ENCODE measurements at places on chromosomes 11 and 22. TPM values are rescaled to one million over a fixed set of nuclear protein-coding genes. Genes with fewer than 3 reads are reported as not detected.

DNA sequence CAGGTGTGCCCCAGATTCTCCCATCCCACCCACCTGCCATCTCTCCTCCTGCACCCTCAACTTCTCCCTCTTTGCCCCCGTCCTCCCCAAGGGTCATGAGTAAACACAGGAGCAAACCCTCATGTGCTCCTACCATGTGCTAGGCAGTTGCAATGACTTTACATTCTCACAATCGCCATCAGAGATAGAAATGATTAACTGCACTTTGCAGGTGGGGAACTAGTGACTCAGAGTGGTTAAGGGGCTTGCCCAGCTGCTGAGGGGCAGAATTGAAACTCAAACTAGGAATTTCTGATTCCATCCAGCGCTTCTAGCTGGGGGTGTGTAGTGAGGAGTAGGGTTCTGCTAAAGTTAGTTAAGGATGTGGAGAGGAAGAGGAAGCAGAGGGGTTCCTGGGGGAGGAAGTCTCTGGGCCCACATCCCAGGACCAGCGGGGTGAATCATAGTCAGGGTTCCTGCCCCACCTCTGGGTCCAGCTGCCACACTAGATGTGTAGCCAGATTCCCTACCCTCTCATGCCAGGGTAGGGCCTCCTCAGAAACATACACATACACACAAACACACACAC lies 16.0 kb upstream of the PRG2 start:
- H3K36me3 ChIP-seq: no peaks in the 10 kb centered on the region
- H3K27me3 ChIP-seq: no peaks in the 10 kb centered on the region
- H3K4me1 ChIP-seq: peaks cover 6% of the 10 kb centered on the region
- DNase-seq: no peak
- no peak overlapping the region for H3K4me3 ChIP-seq

DNA sequence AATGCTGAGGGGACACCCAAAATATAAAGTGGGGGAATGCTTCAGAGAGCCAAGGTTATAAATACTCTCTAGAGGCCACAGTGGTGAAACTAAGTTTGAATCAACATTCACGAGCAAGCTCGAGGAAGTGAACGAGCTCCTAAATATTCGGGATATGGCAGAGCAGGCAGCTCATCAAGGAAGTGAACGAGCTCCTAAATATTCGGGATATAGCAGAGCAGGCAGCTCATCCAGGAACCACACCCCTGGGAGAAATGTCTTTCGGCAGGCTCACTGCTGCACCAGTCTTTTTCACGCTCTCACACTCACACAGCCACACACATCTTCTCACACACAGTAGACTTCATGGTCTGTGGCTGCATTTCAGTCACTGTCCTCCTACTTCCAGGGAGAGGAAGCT lies 787.5 kb downstream of the OPCML start:
- H3K4me3 ChIP-seq: no peak overlapping the region
- H3K36me3 ChIP-seq: no peaks in the 10 kb centered on the region
- no peak for DNase-seq
- no peaks in the 10 kb centered on the region for H3K4me1 ChIP-seq
- H3K27me3 ChIP-seq: no peaks in the 10 kb centered on the region
- H3K27ac ChIP-seq: no peak overlapping the region

OR10V1 gene
- not detected for total RNA-seq

- no peaks in the 10 kb centered on the region for H3K36me3 ChIP-seq
- H3K27me3 ChIP-seq: no peaks in the 10 kb centered on the region
- H3K4me1 ChIP-seq: no peaks in the 10 kb centered on the region
- H3K4me3 ChIP-seq: no peak overlapping the region
- no peak overlapping the region for H3K27ac ChIP-seq
These were observed 75.7 kb upstream of the ANO1 start for GRCh38 chr11:70002433-70002832.

DNA sequence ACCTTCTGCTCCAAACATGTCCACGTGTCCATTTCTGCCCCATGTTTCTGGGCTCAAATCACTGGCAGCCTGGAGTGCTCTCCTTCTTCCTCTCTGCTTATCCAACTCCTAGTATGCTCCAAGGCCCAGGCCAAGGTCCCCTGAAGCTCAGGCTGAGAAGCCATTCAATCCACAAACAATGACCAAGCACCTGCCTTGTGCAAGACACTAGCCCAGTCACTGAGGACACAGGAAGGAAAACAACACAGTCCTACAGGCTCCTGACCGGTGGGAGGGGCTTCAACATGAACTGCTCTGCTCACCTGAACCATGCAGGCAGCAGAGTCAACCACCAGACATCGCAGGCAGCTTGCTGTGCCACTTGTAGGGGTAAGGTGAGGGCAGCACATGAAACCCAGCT lies 93.6 kb downstream of the RPL27A start:
- no peak for DNase-seq
- no peak overlapping the region for H3K4me3 ChIP-seq
- H3K27ac ChIP-seq: no peak overlapping the region
- H3K27me3 ChIP-seq: no peaks in the 10 kb centered on the region
- H3K4me1 ChIP-seq: peaks cover 23% of the 10 kb centered on the region
- no peaks in the 10 kb centered on the region for H3K36me3 ChIP-seq

GRCh38 chr22:21984793-21985192 lies 2.2 kb upstream of the TOP3B start:
- H3K27ac ChIP-seq: no peak overlapping the region
- H3K36me3 ChIP-seq: no peaks in the 10 kb centered on the region

DNA sequence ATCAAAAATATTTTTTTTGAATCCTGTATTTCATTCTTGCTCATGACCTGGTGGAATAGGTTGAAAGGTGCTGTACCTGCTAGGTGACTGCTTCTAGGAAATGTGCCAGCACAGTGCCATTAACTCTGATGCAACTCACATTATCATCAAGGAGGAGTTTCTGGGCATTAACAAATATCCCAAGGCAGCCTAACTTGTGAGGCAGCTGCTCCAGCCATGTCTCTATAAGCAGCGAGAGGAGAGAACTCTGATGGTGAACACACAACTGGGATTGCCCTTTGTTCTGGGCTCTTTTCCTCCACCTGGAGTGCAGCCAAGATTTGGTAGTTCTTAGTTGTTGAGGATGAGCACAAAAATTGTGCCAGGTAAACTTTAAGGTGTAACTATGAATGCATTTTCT lies 25.6 kb downstream of the HEPHL1 start:
- no peaks in the 10 kb centered on the region for H3K36me3 ChIP-seq
- no peak for DNase-seq
- H3K27ac ChIP-seq: no peak overlapping the region
- H3K27me3 ChIP-seq: no peaks in the 10 kb centered on the region
- no peaks in the 10 kb centered on the region for H3K4me1 ChIP-seq

- H3K27me3 ChIP-seq: no peaks in the 10 kb centered on the region
- H3K27ac ChIP-seq: no peak overlapping the region
- H3K4me3 ChIP-seq: no peak overlapping the region
- DNase-seq: no peak
- no peaks in the 10 kb centered on the region for H3K4me1 ChIP-seq
These were observed 83.6 kb downstream of the FEZ1 start for GRCh38 chr11:125412509-125412908.

- H3K4me3 ChIP-seq: no peak overlapping the region
- H3K27me3 ChIP-seq: no peaks in the 10 kb centered on the region
- H3K27ac ChIP-seq: no peak overlapping the region
- DNase-seq: no peak
- H3K36me3 ChIP-seq: no peaks in the 10 kb centered on the region
These were observed 8.4 kb downstream of the TSPAN4 start for GRCh38 chr11:850775-851763.

C22orf31 gene
- total RNA-seq: not detected

DNA sequence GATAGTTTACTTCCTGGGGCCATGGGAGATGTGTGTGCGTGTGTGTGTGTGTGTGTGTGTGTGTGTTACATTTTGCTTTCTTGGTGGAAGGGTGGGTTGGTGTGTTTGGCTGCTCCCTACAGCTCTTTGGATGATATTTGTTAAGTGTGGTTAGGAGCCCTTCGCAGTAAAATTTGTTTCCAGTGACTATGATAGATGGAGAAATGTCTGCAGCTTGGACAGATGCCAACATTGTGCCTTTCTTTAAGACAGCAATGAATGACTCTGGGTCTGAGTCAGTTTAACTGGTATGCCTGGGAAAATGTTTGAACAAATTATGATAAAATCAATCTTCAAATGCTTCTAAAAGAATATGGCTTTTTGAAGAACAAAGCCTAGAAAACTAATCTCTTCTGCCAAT lies 102.7 kb upstream of the TRPC6 start:
- no peaks in the 10 kb centered on the region for H3K4me1 ChIP-seq
- H3K36me3 ChIP-seq: no peaks in the 10 kb centered on the region
- no peak overlapping the region for H3K4me3 ChIP-seq
